ENCODE measurements at places on chromosomes 4 and X.

DNA sequence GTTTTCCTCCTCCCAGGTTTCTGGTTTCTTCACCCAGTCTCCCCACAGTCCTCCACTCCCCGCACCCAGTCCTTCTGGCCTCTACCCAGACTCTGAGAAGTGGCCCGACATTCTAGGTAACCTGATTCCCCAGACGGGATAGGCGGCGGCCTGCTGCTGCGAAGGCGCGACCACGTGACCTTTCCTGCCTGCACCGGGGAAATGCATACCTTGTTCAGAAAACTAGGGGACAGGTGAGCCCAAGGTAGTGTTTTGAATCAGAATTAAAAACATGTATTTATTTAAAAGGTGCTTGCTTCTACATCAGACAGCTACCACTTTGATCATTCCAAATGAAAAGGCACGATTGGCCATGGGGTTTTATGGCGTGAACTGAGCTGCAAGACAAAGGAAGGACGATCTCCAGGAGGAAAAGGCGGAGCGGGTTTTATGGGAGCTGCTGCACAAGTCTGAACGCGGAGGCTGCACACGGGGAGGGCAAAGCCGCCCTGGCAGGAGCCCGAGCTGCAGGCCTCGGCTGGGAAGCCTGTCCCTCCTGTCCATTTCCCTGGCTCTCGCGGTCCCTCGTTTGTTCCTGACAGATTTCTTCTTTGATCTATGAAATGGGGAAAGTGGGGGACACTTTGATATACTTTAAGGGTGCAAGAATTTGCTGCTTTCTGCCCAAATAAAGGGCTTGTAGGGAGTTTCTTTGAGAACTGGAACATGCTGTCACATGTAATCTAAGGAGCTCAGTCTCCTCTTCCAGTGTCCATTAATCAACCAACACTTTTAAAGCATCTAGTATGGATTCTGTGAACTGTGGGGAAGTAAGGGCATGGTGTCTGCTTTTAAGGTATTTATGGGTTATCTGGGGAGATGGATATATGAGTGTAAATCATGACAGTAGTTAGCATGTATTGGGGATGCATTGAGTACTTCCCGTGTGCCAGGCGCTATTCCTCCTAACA, 150.9 kb downstream of the SPRY1 start:
- DNase-seq, result no peak

GRCh38 chr4:38615847-38616246, 48.2 kb upstream of the KLF3 start:
- no peak for DNase-seq

DNA sequence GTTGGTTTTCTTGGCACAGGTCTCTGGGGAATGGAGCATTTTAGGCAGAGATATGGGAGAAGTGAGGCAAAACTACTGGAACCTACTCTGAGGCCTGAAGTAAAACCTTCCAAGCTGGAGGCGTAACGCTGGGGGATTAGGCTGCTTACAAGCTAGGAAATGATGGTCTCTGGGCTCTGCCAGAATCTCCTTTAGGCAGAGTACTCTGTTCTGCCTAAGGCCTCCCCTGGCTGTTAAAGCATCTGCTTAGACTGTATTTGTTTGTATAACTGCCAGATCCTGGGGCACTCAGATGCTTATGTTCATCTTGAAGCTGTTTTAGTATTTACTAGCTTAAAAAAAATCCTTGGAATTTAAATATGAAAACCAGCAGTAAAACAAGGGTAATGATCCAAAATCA, 822.2 kb downstream of the RPA4 start:
- no peak for DNase-seq

DNA sequence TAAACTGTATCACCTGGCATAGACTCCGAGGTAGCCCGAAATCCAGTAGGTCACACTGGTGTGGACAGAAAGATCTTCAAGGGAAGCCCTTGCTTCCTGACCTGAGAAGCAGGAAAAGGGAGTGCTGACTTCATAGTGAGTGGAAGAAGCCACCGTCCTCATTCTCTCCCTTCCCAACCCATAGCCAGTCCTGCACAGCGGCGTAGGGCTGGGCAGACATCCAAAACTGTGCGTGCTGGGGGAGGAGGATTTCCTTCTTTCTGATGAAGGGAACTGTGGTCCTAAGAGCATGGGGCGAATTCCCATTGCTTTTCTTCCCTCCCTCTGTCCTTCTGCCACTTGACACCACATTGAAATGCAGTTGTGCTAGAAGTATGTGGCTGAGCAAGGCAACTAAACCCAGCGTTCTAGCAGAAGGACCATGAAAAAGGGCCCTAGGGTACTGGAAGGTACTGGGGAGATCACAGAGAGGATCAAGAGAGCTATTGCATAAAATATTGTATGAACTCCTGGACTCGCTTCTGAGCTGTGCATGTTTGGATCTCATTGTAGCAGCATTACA, 66.9 kb downstream of the STOX2 start:
- no peak for DNase-seq

DNA sequence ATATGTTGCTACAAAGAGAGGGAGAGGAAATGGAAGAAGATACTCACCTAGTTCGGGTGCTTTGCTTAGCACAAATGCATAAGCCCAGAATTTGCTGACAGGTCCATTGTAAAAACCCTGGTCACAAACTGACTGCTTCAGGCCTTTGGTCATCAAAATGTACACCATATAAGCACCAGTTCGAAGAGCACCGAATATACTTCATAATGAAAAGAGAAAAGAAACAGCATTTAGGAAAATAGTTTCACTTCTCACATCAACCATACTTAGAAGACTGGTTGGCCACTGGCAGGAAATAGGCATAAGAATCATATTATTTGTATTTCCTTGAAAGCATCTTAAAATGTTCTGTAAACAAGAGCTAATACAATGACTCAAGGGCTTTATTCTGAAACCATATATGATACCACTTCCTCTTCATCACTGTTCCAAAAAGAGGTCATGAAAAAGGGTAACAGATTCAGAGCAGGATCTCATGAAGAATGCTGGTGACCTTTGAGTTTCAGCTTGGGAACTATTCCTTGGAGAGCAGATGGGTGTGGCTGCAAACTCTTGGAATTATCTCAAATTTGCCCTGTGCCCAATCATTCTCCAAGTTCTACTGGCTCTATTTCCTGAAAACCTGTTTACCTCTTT, 138.7 kb downstream of the ELOVL6 start:
- peak; percentile 54 for DNase-seq

GRCh38 chr4:107125496-107125895, 89.4 kb upstream of the DKK2 start:
- DNase-seq, result no peak

DNA sequence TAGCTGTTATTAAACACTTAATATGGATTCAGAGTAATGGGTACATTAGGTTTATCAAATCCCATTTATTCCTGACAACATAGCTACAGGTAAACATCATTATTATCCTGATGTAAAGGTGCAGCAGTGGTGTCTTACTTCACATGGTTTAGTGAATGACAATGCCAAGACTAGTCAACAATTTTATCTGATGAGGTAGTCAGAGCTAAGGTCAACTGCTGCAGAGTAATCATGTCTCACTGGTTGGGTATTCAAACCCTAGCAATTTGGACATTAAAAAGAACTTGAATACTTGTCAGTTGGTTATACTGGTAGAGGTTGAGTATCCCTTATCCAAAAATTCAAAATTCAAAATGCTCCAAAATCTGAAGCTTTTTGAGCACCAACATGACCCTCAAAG, 117.6 kb downstream of the MAB21L2 start:
- DNase-seq, result no peak

- DNase-seq, result no peak
Measured at GRCh38 chrX:65610481-65610880, 57.0 kb upstream of the MSN start.

- DNase-seq, result no peak
Measured at GRCh38 chr4:27398631-27399310, 538.1 kb downstream of the STIM2 start.

- no peak for DNase-seq
Measured at GRCh38 chrX:46258356-46258755, 286.9 kb downstream of the ZNF674 start.

DNA sequence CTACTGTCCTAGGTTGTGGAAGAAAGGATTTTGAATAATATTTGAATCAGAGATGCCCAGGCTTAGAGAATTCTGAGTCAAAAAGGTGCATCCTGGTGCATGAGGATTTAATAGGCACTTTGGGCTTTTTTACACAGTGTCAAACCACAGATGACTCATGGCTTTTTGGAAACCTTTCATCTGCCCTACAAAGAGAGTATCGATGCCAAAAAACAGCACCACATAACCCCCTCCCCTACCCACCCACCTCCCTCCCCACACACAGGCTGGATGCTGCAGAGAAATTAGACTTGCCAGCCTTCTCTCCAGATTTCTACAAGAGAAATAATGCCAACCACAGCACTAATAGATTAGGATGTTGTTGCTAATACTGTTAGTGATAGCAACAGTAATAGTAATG, 779.3 kb downstream of the NLGN4X start:
- DNase-seq, result no peak

- no peak for DNase-seq
Measured at GRCh38 chr4:11748164-11748872, 319.6 kb upstream of the HS3ST1 start.

GRCh38 chrX:10049236-10049635, 82.1 kb downstream of the CLDN34 start:
- DNase-seq, result no peak

- DNase-seq, result no peak
Measured at GRCh38 chrX:103830848-103831247, 1.2 kb downstream of the RAB9B start.

GRCh38 chr4:82721819-82722423, 76.7 kb downstream of the SCD5 start:
- peak; percentile 24 for DNase-seq

DNA sequence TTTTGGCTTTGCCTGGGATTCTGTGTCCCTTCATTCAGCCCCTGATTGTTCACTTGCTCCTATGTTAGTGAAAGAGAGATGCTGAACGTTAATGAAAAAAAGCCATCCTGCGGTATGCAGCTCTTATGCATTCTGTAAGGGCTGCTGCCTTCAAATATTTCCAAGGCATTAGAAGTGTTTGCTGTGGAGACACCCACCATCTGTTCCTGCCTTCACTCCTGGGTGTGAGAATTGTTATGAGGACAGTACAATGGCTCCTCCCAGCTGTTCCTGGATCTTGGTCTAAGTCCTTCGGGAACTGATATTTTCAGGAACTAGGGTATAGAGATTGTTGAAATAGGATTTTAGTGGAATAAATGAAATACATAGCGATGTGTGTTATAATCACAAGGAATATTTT, 427.1 kb upstream of the FAM47C start:
- DNase-seq, result no peak
